ENCODE measurements at places on chromosomes 5 and 9.

- DNase-seq, result no peak
Measured at GRCh38 chr5:67724412-67725135, 491.0 kb upstream of the PIK3R1 start.

GRCh38 chr9:31166516-31166915 lies 1217.9 kb upstream of the ACO1 start:
- no peak for DNase-seq

- DNase-seq, result peak; percentile 30
Measured at GRCh38 chr9:78316166-78316892, 19.4 kb downstream of the PSAT1 start.

DNA sequence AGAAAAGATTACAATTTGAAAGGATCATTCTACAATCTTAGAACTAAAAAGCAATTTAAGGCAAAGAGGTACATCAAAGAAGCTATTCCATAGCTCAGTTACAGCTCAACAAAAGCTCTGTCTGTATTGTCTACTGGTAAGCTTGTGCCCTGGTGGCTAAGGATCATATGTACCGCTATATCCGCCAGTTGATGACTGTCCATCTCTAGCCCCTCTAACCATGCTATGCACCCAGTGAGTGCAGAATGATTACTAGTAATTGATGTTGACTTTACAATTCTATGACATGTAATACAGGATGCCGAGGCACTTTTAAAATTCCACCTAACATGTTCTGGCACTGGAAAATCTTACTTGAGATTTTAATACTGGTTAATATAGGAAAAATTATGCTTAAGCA lies 13.1 kb downstream of the LOX start:
- no peak for DNase-seq

- no peak for DNase-seq
Measured at GRCh38 chr5:110965773-110966581, 105.5 kb upstream of the TSLP start.

- no peak for DNase-seq
Measured at GRCh38 chr5:122315521-122315920, 3.5 kb downstream of the SNCAIP start.

DNA sequence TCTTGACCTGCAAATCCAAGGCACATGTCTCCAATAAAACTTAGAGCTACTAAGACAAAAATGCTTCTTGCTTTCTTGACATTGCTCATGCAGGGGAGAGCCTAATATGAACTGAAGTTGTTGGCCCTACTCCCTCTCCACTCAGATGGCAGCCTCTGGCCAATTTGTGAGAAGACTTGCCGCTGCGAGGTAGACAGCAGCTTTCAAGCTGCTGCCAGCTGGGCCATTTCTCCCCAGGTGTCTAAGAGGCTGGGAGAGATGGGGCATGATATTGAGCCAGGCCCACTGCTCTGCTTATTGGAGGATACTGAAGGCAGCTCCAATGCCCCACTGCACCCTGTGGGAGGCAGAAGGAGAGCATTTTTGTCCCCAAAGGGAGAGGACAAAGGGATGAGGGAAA lies 380.5 kb downstream of the RASEF start:
- DNase-seq, result no peak

DNA sequence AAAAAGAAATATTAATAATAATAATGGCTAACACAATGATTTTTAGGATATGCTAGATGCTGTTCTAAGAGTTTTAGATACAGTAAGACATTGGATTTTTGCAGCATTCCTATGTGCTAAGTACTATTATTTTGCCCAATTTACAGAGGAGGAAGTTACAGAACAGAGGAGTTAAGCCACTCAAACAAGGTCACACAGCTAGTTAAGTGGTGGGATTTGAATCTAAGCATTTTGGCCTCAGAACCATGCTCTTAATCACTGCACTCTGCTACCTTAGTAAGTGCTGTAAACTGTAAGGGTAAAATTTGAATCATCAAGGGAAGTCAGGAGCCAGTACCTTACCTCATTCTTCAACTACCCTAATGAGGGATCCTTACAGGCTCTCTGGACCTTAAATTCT lies 25.4 kb downstream of the RPS23 start:
- no peak for DNase-seq

- DNase-seq, result no peak
Measured at GRCh38 chr9:70679845-70680244, 265.4 kb upstream of the KLF9 start.

- DNase-seq, result no peak
Measured at GRCh38 chr9:117963493-117964090, 259.4 kb downstream of the TLR4 start.

- no peak for DNase-seq
Measured at GRCh38 chr9:91725651-91726050, 224.4 kb downstream of the ROR2 start.

- DNase-seq, result no peak
Measured at GRCh38 chr5:176610435-176610773, 448 bp upstream of the GPRIN1 start.

DNA sequence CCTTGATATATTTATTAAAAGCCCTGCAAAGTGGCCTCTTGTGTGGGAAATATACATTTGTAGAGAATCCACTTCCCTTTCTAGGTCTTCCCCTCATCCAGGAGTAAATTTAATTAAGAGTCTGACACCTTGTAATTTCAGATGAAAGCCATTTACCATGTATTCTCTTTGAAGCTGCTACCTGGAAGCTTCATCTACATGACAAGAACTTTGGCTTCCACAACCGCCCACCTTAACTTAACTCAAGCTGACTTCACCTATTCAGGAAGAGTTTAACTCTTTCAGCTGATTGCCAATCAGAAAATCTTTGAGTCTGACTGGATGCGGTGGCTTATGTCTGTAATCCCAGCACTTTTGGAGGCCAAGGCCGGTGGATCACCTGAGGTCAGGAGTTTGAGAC lies 899.9 kb downstream of the TAF11L14 start:
- no peak for DNase-seq

DNA sequence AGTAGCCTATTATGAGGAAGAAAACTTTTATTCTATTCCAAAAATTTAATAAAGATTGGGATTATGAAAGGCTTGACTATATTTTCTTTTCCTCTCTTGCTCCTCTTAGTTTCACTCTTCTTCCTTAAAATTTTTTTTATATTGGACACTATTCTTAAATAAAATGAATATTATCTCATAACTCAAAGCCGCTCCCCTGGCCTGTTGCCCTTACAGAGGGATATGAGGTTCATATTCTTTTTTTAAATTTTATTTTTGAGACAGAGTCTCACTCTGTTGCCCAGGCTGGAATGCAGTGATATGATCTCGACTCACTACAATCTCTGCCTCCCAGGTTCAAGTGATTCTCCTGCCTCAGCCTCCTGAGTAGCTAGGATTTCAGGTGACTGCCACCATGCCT lies 106.8 kb upstream of the MPDZ start:
- DNase-seq, result no peak

DNA sequence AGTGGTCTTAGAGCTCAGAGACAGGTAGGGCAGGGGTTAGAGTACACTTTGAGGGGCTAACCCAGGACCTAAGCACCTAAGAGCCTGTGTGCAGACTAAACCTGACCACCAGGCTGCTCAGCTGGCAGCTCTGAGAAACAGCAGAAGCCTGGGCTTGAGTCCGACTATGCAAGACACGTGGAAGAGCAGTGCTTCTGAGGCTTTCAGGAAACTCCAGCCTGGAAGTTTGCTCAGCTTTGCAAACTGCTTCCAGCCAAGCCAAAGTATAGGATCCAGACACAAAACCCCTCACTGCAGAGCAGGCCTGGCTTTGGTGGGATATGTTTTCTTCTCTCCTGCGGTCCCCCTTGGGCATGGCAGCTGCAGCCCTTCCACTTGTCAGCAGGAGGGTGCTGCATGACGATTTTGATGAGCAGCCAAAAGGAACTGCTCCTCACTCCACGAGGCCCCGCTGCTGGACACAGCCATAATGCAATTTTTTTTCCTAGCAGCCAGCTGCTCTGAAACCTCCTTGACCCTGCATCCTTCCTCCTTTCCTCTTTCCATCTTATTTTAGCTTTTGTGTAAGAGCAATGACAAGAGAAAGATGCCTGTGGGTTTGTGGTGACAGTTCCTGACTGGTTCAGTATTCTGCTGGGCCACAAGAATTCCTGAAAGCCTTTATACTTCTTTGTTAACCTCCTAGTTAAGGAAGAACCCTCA lies 123.1 kb downstream of the LIFR start:
- no peak for DNase-seq

DNA sequence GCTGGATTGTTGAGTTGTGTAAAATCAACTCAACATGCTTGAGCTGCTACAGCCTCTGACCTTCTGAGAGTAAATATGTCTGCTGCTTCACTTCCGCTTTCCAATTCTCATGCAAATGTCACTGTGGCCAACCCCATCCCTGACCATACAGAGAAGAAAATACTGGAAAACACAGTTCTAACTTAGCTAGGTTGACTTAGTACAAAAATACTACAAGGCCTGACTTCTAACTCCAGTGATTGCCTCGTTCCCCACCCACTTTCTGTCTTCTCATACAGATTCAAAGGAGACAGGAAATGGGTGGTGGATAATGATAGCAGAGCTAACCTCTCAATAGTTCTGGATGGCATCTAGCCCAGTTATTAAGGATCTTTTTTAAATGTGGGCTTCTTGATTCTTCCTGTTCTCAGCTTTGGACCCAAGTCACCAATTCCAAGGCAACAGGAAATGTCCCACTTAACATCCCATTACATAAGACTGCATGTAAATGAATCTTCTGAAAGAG lies 226.6 kb upstream of the SLC24A2 start:
- no peak for DNase-seq

DNA sequence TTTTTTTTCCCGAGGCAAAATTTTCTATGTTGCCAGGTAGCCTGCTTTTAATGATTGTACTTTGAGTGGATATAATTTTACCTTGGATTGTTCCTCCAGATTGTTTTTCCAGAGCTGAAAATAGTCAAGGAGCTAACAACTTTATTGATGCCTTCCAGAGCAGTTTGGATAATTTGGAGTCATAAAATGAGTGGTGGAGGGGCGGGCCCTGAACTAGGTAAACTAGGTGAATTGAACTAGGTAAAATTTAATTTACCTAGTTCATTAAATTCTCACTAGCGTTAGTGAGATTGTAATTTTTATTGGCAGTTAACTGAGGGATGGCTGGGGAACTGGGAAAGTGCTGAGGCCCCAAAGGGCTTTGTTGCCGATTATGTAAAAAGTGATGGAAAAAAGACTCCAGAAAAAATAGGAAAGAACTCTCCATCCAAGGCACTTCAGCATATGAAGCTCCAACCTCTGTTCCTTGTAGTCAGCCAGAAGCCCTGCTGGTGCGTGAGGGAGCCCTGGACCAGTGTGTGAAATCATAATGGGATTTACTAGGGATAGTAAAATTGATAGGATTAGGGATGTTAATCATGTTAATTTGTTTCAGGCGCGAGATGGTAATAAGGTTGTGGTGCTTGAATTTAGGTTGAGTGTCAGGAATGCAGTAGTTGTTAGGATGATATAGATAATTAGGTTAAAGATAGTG lies 1.7 kb downstream of the DNAJC25 start:
- no peak for DNase-seq

DNA sequence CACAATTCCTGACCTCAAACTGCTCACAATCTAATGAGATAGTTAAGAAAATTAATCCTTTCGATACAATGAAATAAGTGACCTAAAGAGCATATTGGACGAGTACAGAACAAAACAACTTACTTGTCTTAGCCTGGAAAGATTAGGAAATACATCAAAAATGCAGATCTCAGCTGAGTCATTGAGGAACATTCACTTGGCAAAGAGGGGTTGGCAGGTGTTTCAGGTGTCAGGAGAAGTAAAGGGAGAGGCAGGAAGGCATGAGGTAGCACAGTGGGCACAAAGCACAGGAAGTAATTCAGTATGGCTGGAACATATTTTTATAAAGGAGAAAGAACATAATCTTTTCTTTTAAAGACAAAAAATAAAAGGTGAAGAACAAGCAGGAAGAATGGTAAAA lies 628.8 kb upstream of the RGMB start:
- no peak for DNase-seq

GRCh38 chr9:75169623-75170022 lies 81.3 kb downstream of the OSTF1 start:
- no peak for DNase-seq

GRCh38 chr5:40607202-40607601 lies 72.5 kb upstream of the PTGER4 start:
- no peak for DNase-seq

- no peak for DNase-seq
Measured at GRCh38 chr5:130541617-130542221, 623.3 kb downstream of the HINT1 start.

GRCh38 chr5:153321478-153321877 lies 169.0 kb upstream of the GRIA1 start:
- DNase-seq, result no peak

- no peak for DNase-seq
Measured at GRCh38 chr5:89934069-89934468, 475.5 kb downstream of the CETN3 start.

DNA sequence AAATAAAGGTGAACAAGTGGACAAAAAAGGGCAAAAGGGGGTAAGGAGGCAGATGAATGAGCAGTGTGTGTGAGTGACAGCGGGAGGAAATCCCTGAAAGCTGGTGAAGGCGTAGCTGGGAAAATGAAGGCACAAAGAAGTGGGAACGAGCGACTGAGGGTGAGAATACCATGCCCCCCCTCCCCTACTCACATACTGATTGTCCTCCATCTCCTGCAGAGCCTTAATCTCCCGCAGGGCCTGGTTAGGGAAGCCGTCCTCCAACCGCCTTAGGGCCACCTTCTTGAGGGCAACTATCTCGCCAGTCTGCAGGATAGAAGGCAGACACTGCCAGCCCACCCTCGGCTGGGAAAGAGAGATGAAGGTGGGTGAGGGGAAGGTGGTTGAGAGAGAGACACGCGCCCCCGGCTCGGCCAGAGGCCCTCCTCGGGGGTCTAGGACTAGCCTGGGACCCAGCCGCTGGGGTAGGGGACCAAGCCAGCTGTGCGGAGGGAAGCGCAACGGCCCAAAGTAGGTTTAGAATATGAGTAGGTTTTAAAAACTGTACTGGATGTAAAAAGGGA lies 522 bp downstream of the CDK20 start:
- DNase-seq, result no peak

- no peak for DNase-seq
Measured at GRCh38 chr5:100818340-100818739, 84.7 kb downstream of the ST8SIA4 start.

DNA sequence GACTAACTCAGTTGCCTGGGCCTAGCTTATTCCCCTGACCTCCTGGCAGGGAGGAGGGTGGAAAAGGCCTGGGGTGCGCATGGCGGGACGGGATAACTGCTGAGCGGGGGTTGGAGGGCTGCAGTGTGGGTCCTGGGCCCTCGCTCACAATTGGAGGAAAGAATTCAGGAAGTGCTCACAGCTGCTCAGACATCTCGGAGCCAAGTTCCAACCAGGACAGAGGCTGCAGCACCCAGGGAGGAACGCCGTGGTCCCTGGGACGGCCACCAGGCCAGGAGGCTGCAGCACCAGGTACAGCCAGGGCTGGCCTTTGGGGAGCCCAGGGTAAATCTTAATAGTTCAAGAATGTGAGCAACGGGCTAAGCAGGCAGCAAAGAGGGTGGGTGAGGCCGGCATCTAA lies at the start of gene SPAAR:
TSS of gene SPAAR (plus strand) at position 217 of the 400 bp plus-strand sequence. CDS start 974 bp downstream, outside the sequence.
- DNase-seq, result no peak
